CD8-positive, alpha-beta T cell (primary cell): ENCODE measurements at places on chromosomes 6 and 20. TPM values are rescaled to one million over a fixed set of nuclear protein-coding genes. Genes with fewer than 3 reads are reported as not detected.

DNA sequence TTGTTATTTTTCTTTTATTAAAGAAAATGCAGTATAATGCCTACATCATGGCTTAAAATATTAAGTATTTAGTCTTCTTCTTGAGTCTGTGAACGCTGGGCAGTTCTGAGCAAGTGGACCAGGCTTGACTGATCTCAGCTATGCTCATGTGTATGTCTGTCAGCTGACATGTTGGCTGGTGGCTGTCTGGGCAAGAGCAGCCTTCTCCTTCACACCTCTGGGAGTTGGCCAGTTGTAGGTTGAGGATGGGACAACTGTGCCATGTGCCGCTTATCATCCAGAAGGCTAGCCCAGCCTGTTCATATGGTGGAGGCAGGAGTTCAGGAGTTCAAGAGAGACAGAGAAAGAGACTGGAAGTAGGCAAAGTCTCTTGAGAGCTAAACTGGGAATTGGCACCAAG is 175.9 kb downstream of the PLCB4 start:
- no peak for DNase-seq

DNA sequence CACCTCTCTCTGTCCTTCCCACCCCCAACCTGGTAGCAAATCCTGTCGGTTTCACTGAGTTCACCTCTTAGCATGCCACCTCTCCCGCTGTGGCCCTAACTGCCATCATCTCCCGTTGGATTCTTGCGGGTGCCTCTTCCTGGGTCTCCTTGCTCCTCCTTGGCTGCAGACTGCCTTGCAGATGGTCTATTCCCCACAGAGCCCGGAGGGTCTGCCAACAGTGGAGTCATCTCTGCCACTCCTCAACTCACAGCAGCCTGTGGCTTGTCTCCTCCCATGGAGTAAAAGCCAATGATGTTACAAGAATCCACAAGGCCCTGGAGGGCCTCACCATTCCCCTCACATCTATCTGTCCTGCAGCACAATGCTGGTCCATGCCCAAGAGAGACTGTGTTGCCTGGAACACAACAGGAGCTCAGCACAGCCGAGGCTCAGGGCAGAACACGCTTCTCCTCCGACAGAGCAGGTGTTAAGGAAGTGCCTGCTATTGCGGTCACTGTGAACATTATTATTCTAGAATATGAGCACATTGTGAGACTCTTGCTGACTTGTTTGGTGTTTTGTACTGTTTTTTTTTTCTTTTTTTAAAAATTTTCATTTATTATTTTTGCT is 241.8 kb upstream of the SULF2 start:
- no peak for DNase-seq

DNA sequence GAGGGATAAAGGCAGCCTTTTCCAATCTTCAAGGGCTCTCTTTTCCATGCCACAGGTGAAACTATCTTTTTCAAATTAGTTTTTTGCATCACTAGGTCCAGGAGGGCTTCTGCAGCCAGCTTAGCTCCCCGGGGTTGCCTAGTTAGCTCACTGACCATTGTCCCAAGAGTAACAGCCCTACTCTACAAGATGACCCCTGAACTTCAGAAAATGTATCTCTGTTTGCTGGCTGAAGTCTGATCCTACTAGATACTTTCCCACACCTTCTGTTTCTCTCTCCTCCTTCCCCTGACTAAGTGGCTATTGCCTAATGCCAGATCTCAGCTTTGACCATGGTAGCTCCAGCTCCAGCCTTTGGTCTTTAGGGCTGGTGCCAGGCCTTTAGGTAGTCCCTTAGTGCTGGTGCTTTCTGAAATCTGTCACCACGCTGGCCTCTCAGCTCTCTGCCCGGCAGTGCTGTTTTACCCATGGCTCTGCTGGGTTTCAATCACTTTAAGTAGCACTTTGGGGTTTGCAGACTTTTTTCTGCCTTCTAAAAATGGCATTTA is 255.1 kb downstream of the RNGTT start:
- no peak for DNase-seq

DNA sequence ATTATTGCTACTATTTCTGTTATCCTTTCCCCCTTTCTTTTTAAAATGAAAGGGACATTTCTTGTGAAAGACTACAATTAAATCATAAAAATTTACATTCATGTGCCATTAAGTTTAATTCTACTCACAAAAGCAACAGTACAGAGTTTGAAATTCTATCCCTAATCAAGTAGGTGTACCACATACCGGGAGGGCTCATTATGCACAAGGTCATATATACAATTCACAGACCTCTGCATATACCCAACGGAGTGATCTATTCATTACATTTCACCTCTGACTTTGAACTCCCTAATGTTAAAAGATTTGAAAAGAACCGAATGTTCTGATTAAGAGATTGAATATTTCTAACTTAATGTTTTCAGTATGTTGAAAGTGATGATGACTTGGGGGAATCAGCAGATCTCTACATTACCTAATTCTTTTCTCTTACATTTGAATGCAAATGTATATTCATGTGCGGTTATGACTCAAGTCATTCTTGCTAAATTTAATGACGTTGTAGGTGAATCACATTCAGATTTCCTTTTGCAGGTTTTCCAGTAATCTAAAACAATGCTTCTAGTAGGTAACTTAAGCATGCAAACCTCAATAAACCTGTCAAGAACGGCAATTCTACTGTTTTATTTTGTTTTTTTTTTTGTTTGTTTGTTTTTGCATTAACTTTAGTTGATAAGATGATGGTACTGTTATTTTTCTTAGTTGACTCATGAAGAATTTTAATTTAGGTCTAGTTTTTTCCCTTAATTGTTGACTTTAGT is 7.3 kb downstream of the EYA4 start:
- DNase-seq, result no peak

DNA sequence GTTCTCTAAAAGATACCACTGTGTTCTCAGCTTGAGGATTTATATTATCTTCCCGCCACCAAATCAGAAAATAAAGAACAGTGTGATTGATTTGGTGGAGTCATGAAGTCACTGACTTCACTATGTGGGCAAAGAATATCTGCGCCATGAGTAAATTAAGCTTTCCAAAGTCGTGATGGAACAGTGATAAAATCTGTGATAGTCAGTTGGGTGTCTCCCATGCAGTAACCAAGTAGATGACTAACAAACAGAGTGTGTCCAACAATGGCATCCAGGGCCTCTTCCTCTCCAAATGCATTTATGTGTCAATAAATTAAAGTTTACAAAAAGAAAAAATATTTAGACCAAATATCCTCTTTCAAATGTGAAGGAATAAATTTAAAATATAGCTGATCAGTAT is 87.0 kb upstream of the DST start:
- DNase-seq, result no peak

DNA sequence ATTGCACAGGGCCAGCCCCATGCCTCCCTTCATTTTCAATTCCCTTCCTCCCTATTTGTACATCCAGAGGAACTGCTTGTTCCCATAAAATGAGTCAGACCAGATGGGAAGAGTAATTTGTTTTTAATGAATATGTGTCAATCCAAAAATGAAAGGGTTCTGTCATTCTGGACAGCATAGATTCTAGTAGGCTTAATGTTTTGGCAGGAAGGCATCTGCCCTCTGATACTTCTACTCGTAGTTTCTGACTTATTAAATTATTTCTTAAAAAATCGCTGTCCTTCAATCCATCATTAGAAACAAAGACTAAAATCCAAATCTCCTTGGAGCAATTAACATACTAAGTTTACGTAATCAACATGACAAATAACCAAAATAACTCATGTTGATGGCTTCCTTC is 665.5 kb downstream of the TENT5A start:
- DNase-seq, result no peak

GRCh38 chr6:42509765-42510164 is 54.1 kb upstream of the UBR2 start:
- DNase-seq, result no peak

GRCh38 chr20:18645196-18645745 is 57.4 kb downstream of the DTD1 start:
- no peak for DNase-seq

GRCh38 chr6:40909811-40910210 is 129.2 kb downstream of the UNC5CL start:
- DNase-seq, result no peak

GRCh38 chr6:1701668-1702353 is 92.1 kb downstream of the FOXC1 start:
- DNase-seq, result no peak

The PMEPA1 gene
- 22.4 TPM for total RNA-seq

The PBOV1 gene
- total RNA-seq, result not detected
